Adrenal gland (tissue), 19 donors: ENCODE measurements at places on chromosomes 13 and 19. TPM values are rescaled to one million over a fixed set of nuclear protein-coding genes. Genes with fewer than 3 reads are reported as not detected.

PGPEP1 gene
- 58.8 TPM for total RNA-seq

ABHD13 gene
- total RNA-seq = 9.9 TPM

HSPB6 gene
- 230 TPM for total RNA-seq

GRCh38 chr19:21835810-21836444 lies at the start of gene ZNF43:
Gene ZNF43 (minus strand): TSS chr19:21836182. CDS start chr19:21836038, 144 bp downstream.
- no peaks in the 10 kb centered on the region for H3K36me3 ChIP-seq
- DNase-seq = peak; percentile 99
- peaks cover 5% of the 10 kb centered on the region for H3K4me1 ChIP-seq
- peak within 1 kb of the TSS; percentile 96 for H3K27ac ChIP-seq
- no peaks in the 10 kb centered on the region for H3K27me3 ChIP-seq
- H3K4me3 ChIP-seq = peak within 1 kb of the TSS; percentile 60

- H3K27ac ChIP-seq = no peak overlapping the region
- DNase-seq = no peak
- no peaks in the 10 kb centered on the region for H3K4me1 ChIP-seq
- no peaks in the 10 kb centered on the region for H3K27me3 ChIP-seq
- no peaks in the 10 kb centered on the region for H3K36me3 ChIP-seq
Observed at GRCh38 chr13:70959035-70959775, 851.0 kb upstream of the KLHL1 start.

- peaks cover 80% of the 10 kb centered on the region for H3K4me1 ChIP-seq
- peak; percentile 58 for DNase-seq
- no peaks in the 10 kb centered on the region for H3K27me3 ChIP-seq
- peak overlapping the region; percentile 76 for H3K27ac ChIP-seq
- H3K36me3 ChIP-seq = no peaks in the 10 kb centered on the region
- no peak overlapping the region for H3K4me3 ChIP-seq
Observed at GRCh38 chr13:97319113-97319720, 97.1 kb downstream of the MBNL2 start.

GRCh38 chr13:57748096-57748495 lies 116.6 kb downstream of the PCDH17 start:
- H3K27me3 ChIP-seq = no peaks in the 10 kb centered on the region
- DNase-seq = no peak
- no peaks in the 10 kb centered on the region for H3K36me3 ChIP-seq

- no peak overlapping the region for H3K27ac ChIP-seq
- H3K36me3 ChIP-seq = no peaks in the 10 kb centered on the region
- DNase-seq = no peak
- no peaks in the 10 kb centered on the region for H3K4me1 ChIP-seq
- H3K4me3 ChIP-seq = no peak overlapping the region
Observed at GRCh38 chr13:81394640-81395039, 1053.7 kb upstream of the SPRY2 start.

GRCh38 chr13:33158816-33159215 lies 126.7 kb downstream of the STARD13 start:
- H3K4me3 ChIP-seq = no peak overlapping the region
- peaks cover 1% of the 10 kb centered on the region for H3K4me1 ChIP-seq
- no peak overlapping the region for H3K27ac ChIP-seq
- peaks cover 7% of the 10 kb centered on the region for H3K36me3 ChIP-seq

- H3K36me3 ChIP-seq = no peaks in the 10 kb centered on the region
- no peak overlapping the region for H3K27ac ChIP-seq
- no peaks in the 10 kb centered on the region for H3K27me3 ChIP-seq
Observed at GRCh38 chr19:4329858-4330257, 8.8 kb downstream of the STAP2 start.

DNA sequence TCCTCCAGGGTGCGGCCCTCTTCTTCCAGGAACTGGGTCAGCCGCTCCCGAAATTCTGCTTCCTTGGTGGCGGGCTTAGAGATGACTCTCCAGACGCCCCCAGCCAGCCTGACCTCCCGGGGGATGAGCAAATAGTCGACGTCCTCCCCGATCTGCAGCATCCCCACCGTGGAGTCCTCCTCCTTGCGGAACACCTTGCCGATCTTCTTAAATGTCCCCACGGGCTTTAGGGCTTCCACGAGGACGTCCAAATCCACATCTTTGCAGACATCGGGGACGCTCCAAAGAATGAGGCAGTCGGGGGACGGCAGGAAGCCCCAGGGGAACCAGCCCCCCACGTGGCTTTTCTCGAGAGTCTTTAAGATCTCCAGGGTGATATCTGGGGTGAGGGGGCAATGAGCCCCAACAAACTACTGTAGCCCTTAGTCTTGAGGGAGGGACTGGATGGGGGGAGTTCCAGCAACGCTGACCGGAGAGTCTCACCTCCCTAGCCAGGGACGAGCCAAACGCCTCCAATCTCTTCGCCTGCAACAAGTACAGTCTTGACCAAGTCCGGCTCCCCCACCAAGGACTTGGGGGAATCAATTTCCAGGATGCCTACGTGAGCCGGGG lies 608 bp downstream of the CCDC8 start:
- peak overlapping the region; percentile 73 for H3K27ac ChIP-seq
- H3K4me3 ChIP-seq = peak overlapping the region; percentile 35
- peaks cover 35% of the 10 kb centered on the region for H3K4me1 ChIP-seq
- no peaks in the 10 kb centered on the region for H3K36me3 ChIP-seq

DNA sequence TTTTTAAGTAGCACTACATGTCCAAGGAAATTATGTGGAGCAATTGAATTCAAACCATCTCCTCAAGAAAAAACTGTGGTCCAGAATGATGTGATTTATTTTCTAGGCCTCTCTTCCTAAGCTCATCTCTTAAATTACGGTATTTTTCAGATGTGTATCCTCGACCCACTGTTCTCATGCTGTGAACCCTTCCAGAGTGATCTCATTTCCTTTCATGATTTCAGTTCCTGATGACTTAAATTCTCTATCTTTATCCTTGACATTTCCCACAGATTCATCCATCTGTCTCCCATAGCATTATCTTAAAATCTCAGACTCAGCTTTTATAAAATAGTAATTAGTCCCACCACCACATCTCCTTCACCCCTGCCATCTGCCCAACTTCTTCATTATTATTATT lies 117.6 kb upstream of the SPRY2 start:
- no peak overlapping the region for H3K4me3 ChIP-seq
- no peaks in the 10 kb centered on the region for H3K4me1 ChIP-seq
- H3K27me3 ChIP-seq = no peaks in the 10 kb centered on the region
- no peak overlapping the region for H3K27ac ChIP-seq
